ENCODE measurements at places on chromosomes 5 and 9.

- DNase-seq: no peak
Measured at GRCh38 chr9:123387686-123388085, 31.7 kb downstream of the CRB2 start.

- no peak for DNase-seq
Measured at GRCh38 chr9:109974918-109975276, 194.9 kb downstream of the PALM2AKAP2 start.

DNA sequence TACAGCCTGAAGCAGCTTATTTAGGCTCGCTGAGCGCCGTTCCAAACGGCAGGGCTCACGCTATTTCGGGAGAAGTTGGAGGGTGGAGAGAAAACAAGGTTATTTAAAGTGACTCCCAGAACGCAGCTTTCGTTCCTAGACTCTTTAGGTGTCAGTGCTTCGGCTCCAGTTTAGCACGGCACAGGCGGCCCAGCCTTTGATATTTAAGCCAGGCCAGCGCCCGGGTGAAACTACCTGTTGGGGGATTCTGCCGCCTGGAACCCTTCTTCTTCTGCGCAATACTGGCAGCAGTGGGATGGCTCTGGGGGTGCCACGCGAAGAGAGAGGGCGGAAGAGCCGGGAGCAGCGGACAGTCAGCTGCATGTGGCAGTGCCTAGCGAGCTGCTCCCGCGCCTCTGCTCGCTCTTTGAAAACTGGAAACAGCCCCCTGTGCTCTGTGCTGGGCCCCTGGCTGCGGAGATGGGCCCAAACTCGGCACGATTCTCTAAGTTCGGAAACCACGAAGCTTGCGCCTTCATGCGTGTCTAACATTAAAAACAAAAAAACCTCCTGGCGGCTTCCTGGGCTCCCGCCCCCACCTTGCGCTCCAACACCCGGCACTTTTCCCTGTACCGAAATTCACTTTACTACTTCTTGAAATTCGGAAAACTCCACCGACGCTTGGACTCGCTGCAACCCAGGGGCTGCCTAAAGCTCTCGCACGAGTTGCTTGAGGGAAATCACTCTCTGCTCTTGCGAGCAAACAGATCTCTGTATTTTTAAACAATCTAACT lies 34.6 kb upstream of the NFIB start:
- DNase-seq: no peak

- no peak for DNase-seq
Measured at GRCh38 chr5:103207011-103207410, 51.6 kb upstream of the MACIR start.

GRCh38 chr9:14710804-14711203 lies 11.7 kb downstream of the CER1 start:
- no peak for DNase-seq

GRCh38 chr5:43771611-43772031 lies 168.6 kb downstream of the NNT start:
- DNase-seq: no peak

DNA sequence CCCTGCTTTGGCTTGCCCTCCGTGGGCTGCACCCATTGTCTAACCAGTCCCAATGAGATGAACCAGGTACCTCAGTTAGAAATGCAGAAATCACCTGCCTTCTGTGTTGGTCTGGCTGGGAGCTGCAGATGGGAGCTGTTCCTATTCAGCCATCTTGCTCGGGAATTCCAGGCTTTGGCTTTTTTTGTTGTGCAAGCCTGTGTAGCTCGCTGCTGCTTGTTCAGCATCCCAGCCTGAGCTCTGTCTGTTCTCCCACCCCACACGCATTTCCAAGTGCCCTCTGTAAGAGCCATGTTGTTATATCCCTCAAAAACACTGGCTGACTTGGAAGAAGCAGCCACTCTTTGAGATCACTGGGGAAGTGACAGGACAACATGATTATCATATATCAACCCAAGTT lies 101.6 kb upstream of the DPYSL3 start:
- DNase-seq: no peak

Measured in SHP77 treated with DMSO at 0.1 percent for 48 hours (cell line).